ENCODE measurements at places on chromosomes 16 and 17.

GRCh38 chr16:56258508-56259424, 67.5 kb downstream of the GNAO1 start:
- DNase-seq: no peak

DNA sequence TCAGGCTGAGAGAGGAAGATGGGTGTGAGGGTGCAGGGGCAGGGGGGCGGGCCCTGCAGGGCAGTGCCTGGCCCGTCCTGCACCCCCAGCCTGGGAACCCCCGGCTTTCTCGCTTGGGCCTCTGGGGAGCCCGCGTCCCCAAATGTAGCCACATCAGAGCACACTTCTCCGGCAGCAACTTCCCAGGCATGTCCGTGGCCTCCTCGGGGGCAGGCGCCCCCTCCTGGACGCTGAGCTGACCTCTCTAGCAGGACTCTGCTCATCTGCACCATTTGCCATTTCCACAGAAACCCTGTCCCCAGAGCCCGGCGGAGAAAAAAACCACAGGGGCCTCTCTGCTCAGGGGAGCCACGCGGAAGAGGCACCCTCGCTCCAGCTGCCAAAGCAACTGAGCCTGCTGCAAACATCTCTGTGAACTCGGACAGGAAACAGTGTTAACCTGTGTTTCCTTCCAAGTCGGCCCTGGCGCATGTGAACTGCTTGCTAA, 63.4 kb downstream of the KLHDC4 start:
- peak; percentile 41 for DNase-seq

- no peak for DNase-seq
These were observed 305.4 kb downstream of the FOXL1 start for GRCh38 chr16:86883583-86884389.

- DNase-seq: peak; percentile 69
These were observed 1.4 kb downstream of the NOTUM start for GRCh38 chr17:81959362-81960129.

DNA sequence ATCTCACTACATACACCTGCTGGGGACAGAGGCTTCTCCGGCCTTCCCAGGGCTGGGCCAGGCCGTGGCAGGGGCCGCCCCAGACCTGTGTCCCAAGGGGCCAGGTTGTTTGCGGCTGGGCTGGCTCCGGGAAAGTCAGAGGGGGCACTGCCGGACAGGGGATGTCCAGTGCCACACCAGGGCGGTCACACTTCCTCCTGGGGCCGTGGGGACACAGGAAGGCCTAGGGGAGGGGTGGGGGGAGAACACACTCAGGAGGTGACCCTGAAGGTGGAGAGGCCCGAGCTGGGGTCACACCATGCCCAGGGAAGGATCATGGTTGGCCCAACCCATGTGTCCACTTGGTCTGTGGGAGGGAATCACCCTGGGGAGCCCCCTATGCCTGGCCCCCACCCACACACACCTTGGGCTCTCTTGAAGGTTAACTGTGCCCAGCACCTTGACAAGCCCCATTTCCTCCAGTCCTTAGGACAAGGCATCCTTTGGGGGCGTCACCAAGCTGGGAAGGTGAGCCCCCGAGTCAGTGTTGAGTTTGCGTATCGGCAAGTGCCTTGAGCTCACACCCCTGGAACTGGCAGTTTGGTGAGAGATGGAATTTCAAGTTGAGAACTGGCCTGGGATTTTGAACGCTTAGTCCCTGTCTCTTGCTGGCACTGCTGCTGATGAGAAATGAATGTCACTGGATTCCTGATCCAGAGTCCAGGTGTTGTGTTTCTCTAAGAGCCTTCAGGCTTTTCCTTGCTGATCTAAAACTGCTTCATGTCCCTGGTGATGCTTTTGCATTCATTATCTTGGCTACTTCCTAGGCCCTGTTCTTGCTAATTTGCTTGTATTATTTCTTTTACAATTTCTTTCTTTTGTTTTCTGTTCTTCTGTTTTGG, 7.7 kb upstream of the ACTG1 start:
- DNase-seq: no peak

- DNase-seq: no peak
These were observed 49.5 kb upstream of the CMIP start for GRCh38 chr16:81394966-81395655.

- no peak for DNase-seq
These were observed 97.7 kb downstream of the GSG1L start for GRCh38 chr16:27965801-27966200.

GRCh38 chr17:69609473-69610305, 195.2 kb downstream of the MAP2K6 start:
- DNase-seq: no peak

DNA sequence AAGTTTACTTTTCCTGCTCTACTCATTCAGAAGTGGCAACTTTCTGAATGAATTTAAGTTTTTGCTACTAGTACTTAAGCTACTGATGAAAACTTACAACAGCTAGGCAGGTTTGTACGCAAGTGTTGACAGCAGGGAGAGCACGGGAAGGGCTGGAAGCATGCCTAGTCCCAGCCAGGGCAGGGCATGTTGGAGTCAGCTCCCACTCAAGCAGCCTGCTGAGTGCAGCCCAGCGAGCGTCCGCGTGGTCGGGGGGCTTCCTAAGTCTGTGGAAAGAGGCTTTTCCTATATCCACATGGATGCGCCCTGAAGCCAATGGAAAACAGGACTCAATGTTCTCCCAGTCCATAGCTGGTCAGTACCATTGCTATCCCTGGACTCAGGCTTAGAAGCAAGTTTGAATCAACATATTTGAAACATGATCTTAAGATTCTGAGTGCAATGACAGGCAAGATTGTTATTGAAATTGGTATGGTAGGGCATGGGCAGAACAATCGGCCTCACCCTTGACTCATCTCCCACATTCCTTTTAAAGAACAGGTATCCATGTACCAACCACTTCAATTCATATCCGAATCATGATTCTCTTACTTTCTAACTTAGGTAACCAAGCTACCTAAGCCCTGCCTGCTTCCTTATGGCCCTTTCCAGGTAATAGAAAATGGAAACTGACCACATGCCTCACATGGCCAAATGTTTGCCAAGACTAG, 22.5 kb downstream of the CYB5D2 start:
- DNase-seq: no peak

GRCh38 chr16:80663078-80663477, 122.3 kb downstream of the DYNLRB2 start:
- no peak for DNase-seq

All from stimulated activated CD8-positive, alpha-beta memory T cell treated with anti-CD3 and anti-CD28 coated beads, Interleukin-4, amount 100 ng/mL, for 24 hours (primary cell).